Activated CD8-positive, alpha-beta memory T cell treated with anti-CD3 and anti-CD28 coated beads for 24 hours (primary cell): ENCODE measurements at places on chromosomes 12 and 14.

DNA sequence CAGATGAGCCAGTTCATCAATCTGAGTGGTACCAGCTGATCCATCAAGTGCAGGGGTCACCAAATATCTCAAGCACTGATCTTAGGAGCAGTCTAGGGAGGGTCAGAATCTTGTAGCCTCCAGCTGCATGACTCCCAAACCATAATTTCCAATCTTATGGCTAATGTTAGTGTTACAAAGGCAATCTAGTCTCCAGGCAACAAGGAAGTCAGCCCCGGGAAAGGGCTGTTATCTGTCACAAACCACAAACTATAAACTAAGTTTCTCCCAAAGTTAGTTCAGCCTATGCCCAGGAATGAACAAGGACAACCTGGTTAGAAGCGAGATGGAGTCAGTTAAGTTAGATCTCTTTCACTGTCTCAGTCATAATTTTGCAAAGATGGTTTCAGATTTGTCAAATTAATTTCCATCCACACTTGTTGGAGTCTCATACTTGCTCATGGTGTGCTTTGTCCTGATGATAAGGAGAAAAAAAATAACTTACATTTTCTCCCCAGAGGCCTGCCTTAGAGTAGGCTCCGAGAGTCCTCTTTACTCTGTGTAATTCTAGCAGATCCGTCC, 3.9 kb upstream of the ABHD4 start:
- DNase-seq = no peak

GRCh38 chr12:85309125-85309566, 29.1 kb downstream of the ALX1 start:
- DNase-seq = no peak

DNA sequence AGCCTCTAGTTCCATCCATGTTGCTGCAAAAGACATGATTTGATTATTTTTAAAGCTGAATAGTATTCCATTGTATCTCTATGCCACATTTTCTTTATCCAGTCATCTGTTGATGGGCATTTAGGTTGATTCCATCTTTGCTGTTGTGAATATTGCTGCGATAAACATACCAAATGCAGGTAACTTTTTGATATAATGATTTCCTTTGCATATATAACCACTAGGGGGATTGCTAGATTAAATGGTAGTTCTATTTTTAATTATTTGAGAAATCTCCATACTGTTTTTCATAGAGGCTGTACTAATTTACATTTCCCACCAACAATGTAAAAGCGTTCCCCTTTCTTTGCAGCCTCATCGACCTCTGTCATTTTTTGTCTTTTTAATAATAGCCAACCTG, 342.5 kb downstream of the MDGA2 start:
- no peak for DNase-seq

GRCh38 chr14:95559203-95559602, 24.4 kb downstream of the GLRX5 start:
- DNase-seq = no peak

DNA sequence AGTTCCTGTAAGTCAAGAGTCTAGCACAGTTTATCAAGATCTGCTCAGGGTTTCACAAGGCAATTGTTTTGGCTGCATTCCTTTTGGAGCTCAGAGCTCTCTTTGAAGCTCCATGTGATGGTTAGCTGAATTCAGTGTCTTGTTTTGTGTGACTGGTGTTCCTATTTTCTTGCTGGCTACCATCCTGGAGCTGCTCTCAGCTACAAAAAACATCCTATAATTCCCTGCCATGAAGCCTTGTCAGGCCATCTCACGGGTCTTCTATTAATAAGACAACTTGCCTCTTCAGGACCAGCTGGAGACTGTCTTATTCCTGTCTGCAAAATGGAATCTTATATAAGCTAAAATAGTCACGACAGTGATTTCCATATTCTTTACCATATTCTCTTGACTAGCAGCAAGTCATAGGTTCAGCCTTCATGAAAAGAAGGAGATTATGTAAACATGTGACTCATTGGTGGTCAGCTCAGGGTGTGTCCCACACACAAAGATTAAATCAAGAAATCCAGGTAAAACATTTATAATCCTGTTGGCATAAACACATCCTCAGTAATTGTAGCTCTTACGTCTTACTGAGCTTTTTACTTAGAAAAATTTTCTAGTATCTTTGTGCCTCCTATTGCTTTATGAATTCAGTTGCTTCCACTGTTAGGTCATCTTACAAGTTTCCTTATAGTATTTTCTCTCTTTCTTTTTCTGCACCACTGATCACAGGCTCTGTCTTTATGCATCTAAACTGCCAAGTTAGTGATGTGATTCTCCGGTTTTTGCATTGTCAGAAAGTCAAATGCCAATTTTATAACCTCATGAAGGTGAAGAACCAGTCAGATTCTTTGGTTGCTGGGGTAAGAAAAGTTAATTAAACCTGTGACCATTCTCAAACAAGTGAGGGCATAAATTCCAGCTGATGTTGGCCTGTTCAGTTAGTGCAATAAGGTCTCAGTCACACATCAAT, 378.5 kb upstream of the MGAT4C start:
- no peak for DNase-seq

DNA sequence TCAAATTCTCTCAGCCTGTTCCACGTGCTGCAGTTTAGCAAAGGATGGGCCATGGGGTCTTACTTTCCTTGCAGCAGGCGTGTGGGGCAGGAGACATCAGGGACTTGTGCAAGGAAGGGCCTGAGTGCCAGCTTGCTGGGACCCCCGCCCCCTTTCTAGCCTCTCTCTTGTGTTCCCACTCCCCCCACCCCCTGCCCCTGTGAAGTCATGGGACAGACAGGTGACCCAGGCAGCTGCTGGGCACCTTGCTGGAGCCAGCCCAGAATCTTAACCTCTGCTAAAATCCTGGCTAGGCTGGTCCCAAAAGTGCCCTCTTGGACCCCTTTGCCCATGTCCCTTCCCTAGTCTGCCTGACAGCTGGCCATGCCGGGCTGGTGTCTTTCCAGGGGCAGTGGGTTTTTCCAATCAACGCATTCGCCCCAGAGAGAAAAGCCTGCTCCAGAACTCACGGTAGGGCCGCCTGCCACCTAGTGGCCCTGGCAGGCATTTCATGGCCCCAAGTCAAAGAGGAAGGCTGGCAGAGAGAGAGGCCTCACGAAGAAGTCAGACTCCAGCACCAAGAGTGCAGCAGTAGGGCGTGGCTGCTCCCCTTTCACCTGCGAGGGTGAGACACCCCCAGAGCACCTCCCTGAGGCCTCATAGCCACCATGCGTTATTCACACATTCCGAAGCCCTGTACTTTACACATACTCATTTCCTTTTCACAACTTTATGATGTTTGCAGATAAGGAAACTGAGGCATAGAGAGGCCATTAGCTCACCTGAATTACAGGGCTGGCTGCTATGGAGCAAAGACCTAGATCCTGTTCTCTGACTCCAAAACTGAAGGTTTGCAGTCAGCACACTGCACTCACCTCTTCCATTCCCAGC, 67.4 kb downstream of the LGMN start:
- peak; percentile 90 for DNase-seq

- DNase-seq = no peak
These were observed 31.5 kb upstream of the CACNA2D4 start for GRCh38 chr12:1949771-1950470.

- no peak for DNase-seq
These were observed 11.2 kb downstream of the OR8S1 start for GRCh38 chr12:48536602-48537001.

GRCh38 chr12:97612075-97612474, 149.5 kb downstream of the RMST start:
- no peak for DNase-seq

DNA sequence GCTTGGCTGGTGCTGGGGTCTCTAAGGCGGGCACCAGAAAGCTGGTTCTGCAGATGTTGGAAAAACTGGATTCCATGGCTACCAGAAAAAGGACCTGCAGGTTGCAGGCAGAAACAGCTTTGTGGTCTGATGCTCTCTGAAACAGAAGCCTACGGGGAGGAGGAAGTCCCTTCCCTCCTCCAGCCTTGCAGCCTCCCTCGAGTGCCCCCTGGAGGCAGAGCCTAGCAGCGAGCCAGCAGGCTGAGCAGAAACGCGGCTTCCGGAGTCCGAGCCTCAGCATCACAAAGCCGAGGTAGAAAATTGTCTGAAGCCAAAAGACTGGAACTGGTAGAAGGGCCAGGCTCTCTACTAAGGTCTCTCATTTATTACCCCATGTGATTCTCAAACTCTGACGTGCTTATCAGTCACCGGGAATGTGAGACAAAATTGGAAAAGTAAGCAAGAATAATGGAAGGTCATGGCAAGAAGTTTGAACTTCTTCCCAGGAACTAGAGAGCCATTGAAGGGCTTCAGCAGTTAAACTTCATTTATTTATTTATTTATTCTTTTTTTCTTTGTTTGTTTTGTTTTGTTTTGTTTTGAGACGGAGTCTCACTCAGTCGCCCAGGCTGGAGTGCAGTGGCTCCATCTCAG, 82.2 kb upstream of the CPSF6 start:
- DNase-seq = peak; percentile 97

DNA sequence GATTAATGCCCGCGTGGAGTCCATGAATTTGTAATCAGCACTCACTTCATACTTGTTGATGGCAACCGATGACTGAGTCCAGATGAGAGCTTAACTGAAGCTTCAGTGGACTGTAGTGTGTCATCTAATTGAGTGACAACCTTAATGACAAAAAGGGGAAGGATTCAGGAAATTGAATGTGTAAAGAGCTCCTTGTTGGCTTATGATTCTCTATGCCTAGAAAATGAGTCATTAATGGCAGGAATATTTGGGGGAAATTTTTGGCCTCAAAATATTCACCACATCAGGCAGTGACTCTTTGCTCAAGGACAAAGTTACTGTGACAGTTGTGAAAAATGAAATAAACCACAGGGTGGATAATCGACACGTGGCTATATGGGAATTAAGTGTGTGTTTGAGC, 55.3 kb upstream of the STON2 start:
- no peak for DNase-seq

DNA sequence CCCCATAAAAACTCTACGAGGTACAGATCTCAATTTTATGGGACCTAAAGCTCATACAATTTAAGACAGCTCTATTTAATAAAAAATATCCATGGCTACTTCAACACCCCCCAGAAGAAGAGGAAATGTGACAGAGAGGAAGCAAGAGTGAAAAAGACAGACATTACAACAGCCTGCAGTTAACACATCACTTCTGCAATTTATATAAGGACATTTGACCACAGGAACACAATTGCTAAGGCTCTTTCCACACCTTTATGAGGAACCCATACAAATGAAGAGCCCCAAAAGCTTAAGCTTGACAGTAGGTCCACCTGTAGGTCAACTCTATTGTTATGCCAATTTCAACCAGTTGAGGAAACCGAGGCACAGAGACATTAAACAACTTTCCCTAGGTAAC, 5.6 kb downstream of the OR10P1 start:
- DNase-seq = no peak

- no peak for DNase-seq
These were observed 23.0 kb upstream of the AMN start for GRCh38 chr14:102899516-102899900.

- DNase-seq = no peak
These were observed 37.3 kb downstream of the ACTN1 start for GRCh38 chr14:68941820-68942219.

- DNase-seq = no peak
These were observed 79.5 kb downstream of the SLC25A47 start for GRCh38 chr14:100402631-100403030.

GRCh38 chr12:54661048-54661447, 12.9 kb upstream of the DCD start:
- no peak for DNase-seq

DNA sequence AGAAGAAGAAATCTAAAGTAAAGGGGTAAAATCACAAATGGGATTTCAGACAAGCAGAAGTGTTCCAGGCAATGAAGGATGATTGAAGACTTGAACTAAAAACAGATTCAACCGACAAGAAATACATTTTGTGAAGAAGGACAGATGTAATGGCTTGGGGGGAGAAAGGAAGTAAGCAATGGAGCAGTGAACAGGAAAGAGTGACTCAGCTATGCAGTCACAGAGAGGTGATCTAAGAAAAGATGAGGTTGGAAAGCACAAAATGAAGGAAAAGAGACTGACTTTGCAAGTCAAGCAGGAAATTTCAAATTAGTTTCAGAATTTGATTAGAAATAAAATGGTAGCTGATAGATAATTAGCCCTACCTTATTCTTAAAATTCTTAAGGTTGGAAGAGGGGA, 66.5 kb downstream of the PUS7L start:
- no peak for DNase-seq

- DNase-seq = no peak
These were observed 8.7 kb downstream of the OTUB2 start for GRCh38 chr14:94034886-94035285.

DNA sequence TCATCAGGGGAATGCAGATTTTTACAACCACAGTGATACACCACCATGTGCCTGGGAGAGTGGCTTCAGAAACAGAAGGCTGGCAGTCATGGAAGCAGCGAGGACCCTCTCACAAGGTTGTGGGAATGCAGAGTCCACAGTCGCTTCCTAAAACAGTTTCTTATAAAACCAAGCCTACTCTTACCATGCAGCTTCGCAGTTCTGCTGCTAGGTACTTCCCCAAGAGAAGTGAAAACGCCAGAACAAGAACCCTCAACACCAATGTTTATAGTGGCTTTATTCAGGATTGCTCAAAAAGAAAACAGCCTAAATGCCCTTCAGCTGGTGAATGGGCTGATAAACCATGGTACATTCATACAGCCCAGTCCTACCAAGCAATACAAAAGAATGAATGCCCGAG, 87.2 kb downstream of the DDX51 start:
- DNase-seq = no peak

DNA sequence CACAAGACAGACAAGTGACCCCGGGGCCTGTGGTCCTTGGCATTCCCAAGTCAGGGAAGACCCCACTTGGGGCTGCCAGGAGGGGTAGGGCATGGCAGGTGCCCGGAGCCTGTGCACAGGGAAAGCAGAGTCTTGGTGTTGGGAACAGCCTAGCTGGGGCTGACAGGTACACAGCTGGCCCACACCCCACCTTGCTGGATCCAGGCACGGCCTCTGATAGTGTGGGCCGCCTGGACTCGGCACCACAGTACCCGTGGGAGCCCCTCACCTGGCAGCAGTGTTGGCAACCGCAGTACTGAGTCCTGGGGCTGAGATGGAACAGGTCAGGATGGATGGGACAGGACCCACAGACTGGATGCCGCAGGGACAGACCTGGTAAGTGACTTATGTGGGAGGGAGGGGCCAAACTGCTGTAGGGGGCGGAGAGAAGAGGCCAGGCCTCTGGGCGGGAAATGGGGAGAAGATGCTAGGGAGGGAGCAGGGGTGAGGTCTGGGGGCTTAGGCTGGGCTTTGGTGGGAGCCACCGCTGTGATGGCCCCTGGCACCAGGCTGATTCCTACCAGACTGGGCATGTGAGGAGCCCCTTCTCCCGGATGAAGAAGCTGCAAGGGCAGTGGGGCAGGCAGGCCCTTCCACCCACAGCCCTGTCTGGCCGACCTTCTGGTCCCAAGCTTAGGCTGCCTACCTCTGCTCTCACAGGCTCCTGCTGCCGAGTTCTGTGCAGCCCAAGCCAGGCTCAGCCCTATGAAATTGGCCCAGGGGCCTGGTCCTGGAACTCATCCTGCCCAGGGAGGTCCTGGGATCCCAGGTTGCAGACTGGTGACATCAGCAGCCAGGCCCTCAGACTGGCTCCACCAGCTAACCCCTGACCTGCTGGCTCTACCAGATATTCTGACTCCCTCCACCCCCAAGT, at the start of gene TGM1:
Gene TGM1 (minus strand): TSS at position 357 of the 913 bp plus-strand sequence. CDS start 825 bp downstream, outside the sequence.
- DNase-seq = no peak

GRCh38 chr12:55703901-55704761, 3.6 kb downstream of the ITGA7 start:
- DNase-seq = no peak
